SJSA1 (cell line): ENCODE measurements at places on chromosomes 4 and X. TPM values are rescaled to one million over a fixed set of nuclear protein-coding genes. Genes with fewer than 3 reads are reported as not detected.

DNA sequence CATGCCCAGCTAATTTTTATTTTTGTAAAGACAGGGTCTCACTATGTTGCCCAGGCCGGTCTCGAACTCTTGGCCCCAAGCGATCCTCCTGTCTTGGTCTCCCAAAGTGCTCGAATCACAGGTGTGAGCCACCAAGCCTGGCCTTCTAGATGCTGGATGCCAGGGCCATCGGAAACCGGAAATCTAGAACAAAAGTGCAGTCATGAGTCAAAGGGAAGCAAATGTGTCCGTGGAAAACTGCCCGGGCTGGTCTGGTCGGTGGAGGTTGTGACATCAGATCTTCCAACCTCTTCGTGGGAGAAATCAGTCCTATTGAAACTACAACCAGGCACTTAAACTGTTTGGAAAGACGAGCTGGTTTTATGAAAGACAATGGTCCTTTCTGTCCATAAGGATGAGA is 92.3 kb upstream of the SHOX start:
- no peaks in the 10 kb centered on the region for H3K4me1 ChIP-seq
- no peak for DNase-seq
- H3K36me3 ChIP-seq: no peaks in the 10 kb centered on the region

DNA sequence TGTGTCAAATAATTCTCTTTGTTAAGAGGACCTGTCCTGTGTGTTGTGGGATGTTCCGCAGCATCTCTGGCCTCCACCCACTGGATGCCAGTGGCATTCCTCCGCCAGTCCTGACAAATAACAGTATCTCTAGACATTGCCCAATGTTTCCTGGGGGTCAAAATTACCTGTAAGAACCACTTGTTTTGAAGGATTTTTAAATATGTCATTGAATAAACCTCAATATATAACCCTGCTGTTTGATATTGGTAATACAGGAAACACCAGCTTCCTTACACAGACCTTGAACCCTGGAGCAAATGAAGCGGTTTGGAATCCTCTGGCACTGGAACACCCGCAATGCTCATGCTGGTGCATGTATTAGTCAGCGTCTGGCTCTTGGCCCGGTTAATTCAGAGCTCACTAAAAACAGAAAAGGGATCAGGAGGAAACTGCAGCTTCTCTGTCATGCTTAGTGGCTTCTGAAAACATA is 101.3 kb downstream of the TBL1X start:
- peaks cover 76% of the 10 kb centered on the region for H3K4me1 ChIP-seq
- H3K4me3 ChIP-seq: no peak overlapping the region
- peak; percentile 65 for DNase-seq
- no peaks in the 10 kb centered on the region for H3K36me3 ChIP-seq

DNA sequence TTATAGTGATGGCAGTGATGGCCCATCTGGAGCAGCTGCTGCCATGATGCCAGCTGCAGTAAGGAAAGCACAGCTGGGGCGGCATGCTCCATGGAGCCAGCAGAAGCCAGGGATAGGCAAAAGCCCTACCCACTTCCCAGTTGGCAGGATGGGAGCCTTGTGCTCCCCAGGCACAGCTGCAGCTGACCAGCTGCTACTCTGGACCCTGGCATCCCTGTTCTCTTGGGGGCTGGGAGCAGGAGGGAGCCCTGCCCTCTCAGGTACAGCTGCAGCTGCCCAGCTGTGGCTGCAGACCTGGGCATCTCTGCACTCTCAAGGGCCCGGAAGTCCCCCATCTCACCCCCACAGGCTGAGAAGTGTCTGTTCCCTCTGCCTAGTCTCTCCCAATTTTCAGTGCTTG is 531.9 kb downstream of the PCDH18 start:
- no peaks in the 10 kb centered on the region for H3K4me1 ChIP-seq
- no peaks in the 10 kb centered on the region for H3K27me3 ChIP-seq
- H3K27ac ChIP-seq: no peak overlapping the region
- H3K4me3 ChIP-seq: no peak overlapping the region
- DNase-seq: no peak

DNA sequence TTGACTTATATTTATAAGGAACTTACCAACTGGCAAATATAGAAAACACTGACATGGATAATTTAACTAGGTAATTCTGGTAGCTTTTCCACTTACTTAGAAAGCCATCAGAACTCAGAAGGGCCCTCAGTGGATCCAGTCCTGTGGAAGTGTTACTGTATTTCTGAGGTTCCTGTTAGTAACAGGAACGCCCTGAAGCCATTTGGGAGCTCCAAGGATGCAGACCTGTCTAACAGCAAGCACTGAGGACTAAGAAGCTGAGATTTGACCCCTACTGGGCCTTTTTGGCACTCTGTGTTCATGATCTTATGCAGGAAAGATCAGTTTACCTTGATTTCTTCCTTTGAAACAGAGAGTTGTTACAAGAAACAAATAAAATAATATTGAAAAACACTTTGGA is 46.0 kb upstream of the TLL1 start:
- H3K4me3 ChIP-seq: no peak overlapping the region
- DNase-seq: no peak
- H3K4me1 ChIP-seq: no peaks in the 10 kb centered on the region
- H3K27ac ChIP-seq: no peak overlapping the region
- no peaks in the 10 kb centered on the region for H3K27me3 ChIP-seq

DNA sequence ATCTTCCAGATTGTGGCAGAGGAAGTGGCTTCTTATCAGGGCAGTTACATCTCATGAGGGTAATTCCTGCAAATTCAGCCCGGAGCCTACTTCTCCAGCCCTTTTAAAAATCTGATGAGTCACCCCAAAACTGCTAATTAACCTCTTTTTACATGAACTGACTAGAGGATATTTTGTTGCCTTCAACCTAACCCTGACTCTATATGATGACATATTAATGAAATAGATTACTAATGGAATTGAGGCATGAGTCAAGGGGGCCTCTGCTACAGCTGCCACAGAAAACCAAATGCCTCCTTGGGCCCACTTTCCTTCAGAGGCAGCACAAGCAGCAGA is 72.5 kb downstream of the QRFPR start:
- DNase-seq: no peak
- no peak overlapping the region for H3K4me3 ChIP-seq
- no peaks in the 10 kb centered on the region for H3K4me1 ChIP-seq

The RAP2C gene
- 20.0 and 43.0 TPM in 2 replicates for total RNA-seq

DNA sequence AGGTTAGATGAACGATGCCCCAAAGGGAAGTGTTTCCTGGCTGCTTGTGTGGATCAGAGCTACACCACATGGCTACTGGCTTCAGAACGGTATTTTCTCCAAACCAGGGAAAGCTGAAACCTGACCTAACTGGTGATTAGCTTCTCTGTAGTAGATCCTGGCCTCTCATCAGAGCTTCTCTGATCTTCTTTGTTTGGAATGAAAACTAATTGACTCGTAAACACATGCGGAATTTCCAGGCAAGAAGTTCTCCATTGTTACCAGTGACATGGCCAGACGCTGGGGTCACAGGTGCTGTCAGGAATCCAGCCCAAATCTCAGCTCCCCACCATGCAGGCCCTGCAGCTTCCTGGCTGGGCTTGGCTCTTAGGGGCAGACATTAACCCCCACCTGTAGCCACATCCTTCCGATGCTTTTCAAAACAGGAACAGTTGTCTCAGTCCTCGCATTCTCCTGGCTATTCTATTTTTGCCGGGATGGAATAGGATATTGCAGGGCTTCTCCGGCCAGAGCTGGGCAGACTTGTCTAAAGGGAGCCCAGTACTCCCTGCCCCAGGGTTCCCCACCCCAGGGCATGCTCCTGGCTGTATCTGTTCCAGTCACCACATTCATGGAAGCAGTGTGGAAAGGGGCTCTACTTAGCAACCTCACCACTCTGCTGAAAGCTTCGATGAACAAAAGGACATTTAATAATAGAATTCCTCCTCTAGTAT is 305.4 kb upstream of the F9 start:
- no peaks in the 10 kb centered on the region for H3K27me3 ChIP-seq
- no peak for DNase-seq
- no peak overlapping the region for H3K4me3 ChIP-seq
- H3K36me3 ChIP-seq: no peaks in the 10 kb centered on the region
- H3K27ac ChIP-seq: no peak overlapping the region

The PPEF1 gene
- total RNA-seq: not detected in 2 replicates

DNA sequence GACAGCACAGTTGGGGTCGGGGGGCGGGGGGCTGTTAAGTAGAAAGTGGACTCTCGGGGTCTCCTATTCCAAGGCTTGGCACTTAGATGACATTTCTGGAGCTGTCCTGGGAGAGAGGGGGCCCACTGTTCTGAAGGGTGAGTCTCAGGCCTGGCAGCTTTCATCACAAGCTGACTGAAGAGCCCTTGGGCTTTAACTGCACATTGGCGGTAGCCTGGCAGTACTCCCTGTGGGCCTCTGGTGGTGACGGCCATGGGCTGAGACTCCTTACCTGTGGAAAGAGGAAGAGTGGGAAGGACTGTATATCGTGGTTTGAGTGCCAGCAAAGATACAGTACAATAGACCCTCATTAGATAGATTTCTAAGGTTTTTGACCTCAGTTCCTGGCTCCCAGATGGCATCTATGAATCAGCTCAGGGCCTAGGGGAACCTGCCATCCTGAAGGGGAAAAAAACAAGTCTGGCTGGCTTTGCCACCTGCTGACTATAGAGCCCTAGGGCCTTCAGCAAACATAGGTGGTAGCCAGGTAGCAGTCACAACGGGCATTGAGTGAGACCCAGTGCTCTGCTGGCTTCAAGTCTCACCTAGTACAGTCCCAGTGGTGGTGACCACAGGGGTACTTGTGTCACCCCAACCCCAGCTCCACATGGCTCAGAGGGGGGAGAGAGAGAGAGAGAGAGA is 87.9 kb downstream of the ANKRD17 start:
- no peaks in the 10 kb centered on the region for H3K27me3 ChIP-seq
- H3K36me3 ChIP-seq: peaks cover 91% of the 10 kb centered on the region
- no peak overlapping the region for H3K27ac ChIP-seq

The ARHGAP36 gene
- total RNA-seq: not detected in 2 replicates

DNA sequence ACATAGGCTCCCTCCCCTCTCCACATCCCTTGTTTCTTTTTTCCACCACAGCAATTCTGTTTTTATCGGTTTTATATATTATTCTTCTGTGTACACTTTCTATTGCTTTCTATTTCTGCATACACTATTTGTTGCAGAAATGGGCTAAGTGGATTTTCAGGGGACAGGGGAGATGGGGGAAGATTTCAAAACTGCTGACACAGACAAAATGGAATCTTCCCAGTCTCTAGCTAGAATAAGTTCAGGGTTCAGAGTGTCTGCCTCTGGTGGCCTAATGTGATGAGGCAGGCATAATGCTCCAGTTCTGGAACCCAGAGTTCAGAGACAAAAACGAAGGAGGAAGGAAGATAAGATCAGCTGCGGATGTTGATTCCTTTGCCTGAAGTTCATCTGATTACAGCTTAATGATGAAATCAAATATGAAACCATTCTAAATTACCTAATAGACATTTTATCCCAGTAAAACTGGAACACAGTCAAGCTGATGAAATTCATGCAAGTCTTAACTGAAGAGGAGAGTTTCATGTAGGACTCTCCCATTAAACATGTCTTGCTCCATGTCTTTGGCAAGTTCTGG is 447.1 kb downstream of the AFF2 start:
- H3K27me3 ChIP-seq: no peaks in the 10 kb centered on the region
- H3K36me3 ChIP-seq: no peaks in the 10 kb centered on the region
- no peak for DNase-seq
- no peak overlapping the region for H3K4me3 ChIP-seq

DNA sequence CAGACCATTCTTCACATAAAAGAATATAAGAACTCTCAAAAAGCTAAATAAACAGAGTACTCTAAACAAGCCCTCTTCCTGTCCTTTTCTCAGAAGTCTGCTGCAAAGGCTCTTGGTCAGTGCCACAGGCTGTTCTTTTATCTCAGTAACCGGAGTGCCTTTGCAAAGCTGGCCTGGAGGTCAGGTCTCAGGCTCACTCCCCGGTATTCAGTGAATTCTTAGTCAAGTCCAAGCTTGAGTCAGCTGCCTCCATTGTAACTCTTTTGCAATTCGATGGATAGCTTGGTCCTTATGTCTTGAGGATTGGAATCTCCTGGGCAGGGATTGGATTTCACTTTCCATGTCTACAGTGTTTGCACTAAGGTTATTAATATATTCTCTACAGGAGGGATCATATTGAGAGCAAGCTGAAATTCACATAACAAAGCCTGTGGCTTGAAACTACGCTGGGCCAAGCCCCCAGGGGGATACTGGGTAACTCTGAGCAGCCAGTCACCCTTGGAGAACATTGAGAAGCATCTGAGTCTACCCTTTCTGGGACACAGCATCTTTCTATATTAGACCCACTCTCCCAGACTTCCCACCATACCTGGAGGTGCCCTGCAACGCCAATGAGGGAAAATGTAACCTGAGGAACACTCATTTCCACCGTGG is 10.0 kb upstream of the HS6ST2 start:
- H3K27ac ChIP-seq: no peak overlapping the region
- no peak overlapping the region for H3K4me3 ChIP-seq
- H3K36me3 ChIP-seq: no peaks in the 10 kb centered on the region
- no peak for DNase-seq

The BEX1 gene
- total RNA-seq: not detected in 2 replicates

GRCh38 chr4:13794819-13795565 is 167.5 kb upstream of the BOD1L1 start:
- DNase-seq: no peak
- H3K27ac ChIP-seq: no peak overlapping the region
- no peak overlapping the region for H3K4me3 ChIP-seq

GRCh38 chrX:106874075-106874474 is 29.1 kb downstream of the RIPPLY1 start:
- H3K27ac ChIP-seq: no peak overlapping the region
- H3K4me3 ChIP-seq: no peak overlapping the region
- no peaks in the 10 kb centered on the region for H3K36me3 ChIP-seq
- no peak for DNase-seq

The TBC1D9 gene
- 15.0 and 19.0 TPM in 2 replicates for total RNA-seq

- no peak overlapping the region for H3K27ac ChIP-seq
- 0 out of 2 replicates have a peak, but pooled peaks cover 4% of the 10 kb centered on the region for H3K27me3 ChIP-seq
- no peak for DNase-seq
- H3K4me1 ChIP-seq: no peaks in the 10 kb centered on the region
- no peaks in the 10 kb centered on the region for H3K36me3 ChIP-seq
These were observed 25.9 kb upstream of the NDNF start for GRCh38 chr4:121098266-121098665.

The PLXNB3 gene
- 0.03 and 1.3 TPM in 2 replicates for total RNA-seq

- no peak overlapping the region for H3K4me3 ChIP-seq
- H3K36me3 ChIP-seq: no peaks in the 10 kb centered on the region
- H3K27me3 ChIP-seq: 0 out of 2 replicates have a peak, but pooled peaks cover 2% of the 10 kb centered on the region
- no peaks in the 10 kb centered on the region for H3K4me1 ChIP-seq
- no peak for DNase-seq
These were observed 60.9 kb downstream of the C4orf46 start for GRCh38 chr4:158610790-158611189.

DNA sequence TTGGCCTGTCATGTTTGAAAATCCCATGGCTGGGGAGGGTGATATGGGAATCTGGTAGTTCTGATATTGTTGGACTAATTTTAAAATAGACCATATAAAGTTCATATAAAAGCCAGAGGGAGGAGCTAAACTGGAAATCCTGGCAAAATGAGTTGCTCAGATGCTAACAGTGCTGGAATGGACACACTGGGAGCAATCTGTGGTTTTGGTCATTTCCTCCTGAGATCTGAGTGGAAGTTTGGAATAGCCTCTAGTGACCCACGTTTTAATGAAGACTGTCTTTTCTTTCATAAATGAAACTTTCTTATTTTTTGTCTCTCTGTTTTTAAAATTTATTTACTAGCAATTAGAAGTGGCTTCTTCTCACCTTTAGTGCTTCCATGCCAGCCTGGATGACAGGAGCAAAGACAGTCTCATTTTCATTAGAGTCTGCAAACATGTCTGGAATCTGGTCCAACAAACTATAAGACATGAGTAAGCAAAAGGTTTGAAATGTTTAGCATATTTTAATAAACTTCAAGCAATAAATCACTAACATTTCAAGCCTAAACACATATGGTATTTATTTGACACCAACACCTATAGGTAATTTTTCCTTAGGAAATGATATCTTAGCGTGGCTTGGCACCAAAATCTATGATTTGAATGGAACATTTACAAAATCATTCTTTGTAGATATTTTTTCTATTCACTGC is 66.6 kb downstream of the METTL14 start:
- no peaks in the 10 kb centered on the region for H3K27me3 ChIP-seq
- H3K4me3 ChIP-seq: no peak overlapping the region
- H3K4me1 ChIP-seq: peaks cover 41% of the 10 kb centered on the region
